ENCODE measurements at places on chromosomes 2 and 18.

- no peak for DNase-seq
Measured at GRCh38 chr2:241041589-241042158, 43.3 kb downstream of the SNED1 start.

- DNase-seq: no peak
Measured at GRCh38 chr2:232240906-232241305, 137.6 kb upstream of the ALPP start.

GRCh38 chr2:99422599-99422998, 67.2 kb downstream of the REV1 start:
- no peak for DNase-seq

DNA sequence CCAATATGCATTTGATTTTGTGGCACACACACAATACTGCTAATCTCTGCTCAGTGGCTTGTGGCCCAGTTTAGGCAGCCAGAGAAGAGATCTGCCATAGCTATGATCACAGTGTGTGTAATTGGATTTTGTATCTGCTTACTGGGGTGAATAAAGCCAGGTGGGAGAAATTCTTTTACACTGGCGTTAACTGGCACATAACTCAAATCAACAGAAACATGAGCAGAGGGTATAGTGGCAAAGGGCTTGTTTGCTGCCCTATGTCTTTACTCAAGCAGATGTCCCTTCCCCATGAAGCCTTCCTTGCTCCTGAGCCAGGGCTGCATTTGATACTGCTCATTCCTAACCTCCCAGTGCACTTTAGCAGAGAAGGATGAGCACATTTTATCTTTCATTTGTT, 28.5 kb downstream of the STON1 start:
- no peak for DNase-seq

DNA sequence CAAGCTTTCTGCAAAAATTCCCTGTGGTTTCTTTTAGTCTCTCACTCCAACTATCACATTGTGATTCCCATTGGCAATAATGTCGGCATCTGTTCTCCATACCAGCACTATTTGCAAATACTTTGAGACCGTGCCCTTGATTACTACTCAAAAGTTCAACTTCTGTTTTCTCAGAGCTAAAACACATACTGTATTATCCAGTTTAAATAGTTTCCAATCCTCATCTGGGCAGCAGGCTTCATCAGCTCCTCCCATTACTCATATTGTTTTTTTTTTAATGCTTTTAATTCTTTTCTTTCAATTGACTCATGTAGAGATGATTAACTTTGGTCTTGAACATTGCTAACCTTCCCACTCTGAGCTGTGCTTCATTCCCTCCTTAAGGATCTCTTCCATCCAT, 135.8 kb downstream of the METTL8 start:
- no peak for DNase-seq

DNA sequence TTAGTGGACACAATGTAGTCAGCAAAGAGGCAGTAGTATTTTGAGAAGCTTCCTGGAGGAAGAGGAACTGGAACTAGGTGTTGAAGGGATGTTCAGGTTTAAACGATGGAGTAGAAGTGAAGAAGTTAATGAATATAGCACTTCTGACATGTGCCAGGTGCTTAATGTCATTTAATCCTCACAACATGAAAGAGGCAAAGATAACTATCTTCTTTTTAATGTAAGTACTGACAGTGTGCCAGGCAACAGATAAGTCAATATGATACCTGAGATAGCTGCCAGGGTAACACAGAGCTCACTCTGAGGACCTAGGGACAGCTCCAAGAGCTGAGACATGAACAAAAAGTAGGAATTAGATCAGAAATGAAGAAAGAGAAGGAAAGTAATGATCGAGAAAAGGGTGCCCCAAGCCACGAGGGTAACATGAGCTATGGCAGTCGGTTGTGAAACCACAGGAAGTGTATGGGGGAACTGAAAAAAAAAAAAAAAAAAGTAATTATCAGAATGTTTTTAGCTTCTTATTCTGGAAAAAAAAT, 140.7 kb downstream of the RNF144A start:
- no peak for DNase-seq

DNA sequence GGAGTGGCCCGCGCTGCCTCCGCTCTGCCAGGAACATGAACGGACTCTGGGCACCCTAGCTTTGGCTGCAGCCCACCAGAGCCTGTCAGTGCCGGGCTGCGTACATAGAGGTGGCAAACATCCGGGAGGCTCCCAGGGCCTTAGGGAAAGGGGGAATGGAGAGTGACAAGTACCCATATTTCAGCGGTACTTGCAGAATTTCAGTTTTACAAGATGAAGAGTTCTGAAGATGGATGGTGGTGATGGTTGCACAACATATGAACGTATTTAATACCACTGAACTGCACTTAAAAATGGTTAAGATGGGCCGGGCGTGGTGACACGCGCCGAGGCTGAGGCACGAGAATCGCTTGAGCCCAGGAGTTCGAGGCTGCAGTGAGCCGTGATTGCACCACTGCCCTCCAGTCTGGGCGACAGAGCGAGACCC, 873 bp downstream of the MTHFD2 start:
- DNase-seq: no peak

DNA sequence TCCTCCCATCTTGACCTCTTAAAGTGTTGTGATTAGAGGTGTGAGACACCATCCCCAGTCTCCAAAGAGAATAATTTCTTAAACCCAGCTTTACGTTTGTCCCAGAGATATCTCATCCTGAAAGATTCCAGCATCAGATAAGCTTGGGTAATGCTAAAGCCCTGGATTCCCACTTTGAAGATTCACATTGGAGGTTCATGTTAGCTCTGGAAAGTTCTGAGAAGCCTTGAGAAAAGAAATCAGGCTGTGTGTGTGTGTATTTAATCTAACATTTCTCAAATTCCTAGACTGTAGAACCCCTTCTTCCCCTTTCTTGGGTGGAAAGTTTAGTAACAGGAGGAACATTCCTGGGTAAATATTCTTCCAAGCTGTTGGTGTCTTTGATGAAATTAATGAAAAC, 18.0 kb downstream of the ZNF532 start:
- DNase-seq: no peak

DNA sequence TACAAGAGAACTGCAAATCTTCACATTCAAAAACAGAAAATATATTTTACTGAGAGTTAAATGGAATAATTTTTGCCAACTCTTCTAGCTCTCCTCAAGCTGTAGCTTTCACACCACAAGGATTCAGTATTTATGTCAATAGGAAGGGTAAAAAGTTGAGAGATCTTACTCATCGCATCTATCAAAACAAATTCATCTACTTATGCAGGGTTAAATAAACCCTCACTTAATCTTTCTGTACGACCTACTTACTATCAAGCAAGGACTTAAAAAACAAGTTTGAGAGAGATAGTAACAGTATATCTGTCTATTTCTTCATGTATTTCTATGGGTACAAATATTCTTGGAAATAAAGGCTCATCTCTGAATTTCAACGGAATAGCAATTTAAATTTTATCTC, 35.5 kb downstream of the SIGLEC15 start:
- DNase-seq: no peak

DNA sequence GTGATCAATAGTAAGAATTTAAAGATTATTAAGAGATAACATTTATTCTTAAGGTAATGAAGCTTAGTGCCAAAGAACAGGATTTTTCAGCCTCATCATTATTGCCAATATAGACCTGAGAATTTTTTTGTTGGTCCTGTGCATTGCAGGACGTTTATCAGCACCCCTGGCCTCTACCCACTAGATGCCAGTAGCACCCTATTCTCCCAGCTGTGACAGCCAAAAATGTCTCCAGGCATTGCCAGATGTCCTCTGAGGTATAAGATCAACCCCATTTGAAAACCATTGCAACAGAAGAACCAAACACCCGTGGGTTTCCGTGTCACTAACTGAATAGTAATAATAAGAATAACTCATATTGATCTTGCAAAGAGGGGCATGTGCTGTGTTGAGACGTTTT, 700.0 kb upstream of the SOX11 start:
- DNase-seq: no peak

- DNase-seq: no peak
Measured at GRCh38 chr2:86185517-86186212, 9.6 kb downstream of the IMMT start.

DNA sequence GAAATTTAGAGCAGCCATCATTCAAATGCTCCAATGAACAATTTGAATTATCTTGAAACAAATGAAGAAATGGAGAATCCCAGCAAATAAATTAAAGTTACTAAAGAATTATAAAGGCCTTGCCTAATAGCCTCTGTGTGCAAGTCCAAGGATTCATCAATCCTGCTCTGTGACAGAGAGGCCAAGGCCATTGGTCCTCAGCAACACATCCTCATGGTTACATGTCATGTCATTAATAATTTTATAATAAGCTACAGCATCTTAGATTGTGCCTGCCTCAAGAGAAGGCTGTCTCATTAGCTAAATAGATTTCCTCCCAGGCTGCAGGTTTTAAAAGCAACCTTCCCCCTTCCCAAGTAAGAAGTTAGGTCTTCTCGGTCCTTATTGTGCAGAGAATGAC, 611.6 kb downstream of the FBXO15 start:
- DNase-seq: no peak

GRCh38 chr2:215598376-215598975, 162.6 kb upstream of the FN1 start:
- no peak for DNase-seq

DNA sequence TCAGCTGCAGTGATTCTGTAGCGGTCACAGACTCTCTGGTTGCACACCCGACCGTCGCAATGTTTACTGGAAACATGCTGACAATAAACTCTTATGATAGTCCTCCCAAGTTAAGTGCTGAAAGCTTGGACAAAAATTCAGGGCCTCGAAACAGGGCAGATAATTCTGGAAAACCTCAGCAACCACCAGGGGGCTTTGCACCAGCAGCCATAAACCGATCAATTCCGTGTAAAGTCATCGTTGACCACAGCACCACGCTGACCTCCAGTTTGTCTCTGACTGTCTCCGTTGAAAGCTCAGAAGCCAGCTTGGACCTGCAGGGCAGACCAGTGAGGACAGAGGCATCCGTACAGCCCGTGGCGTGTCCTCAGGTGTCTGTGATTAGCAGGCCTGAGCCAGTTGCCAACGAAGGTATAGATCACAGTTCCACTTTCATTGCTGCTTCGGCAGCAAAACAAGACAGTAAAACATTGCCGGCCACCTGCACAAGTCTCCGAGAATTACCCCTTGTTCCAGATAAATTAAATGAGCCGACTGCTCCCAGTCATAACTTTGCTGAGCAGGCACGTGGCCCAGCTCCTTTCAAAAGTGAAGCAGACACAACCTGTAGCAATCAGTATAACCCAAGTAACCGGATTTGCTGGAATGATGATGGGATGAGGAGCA, 166.1 kb downstream of the ASXL3 start:
- DNase-seq: no peak

DNA sequence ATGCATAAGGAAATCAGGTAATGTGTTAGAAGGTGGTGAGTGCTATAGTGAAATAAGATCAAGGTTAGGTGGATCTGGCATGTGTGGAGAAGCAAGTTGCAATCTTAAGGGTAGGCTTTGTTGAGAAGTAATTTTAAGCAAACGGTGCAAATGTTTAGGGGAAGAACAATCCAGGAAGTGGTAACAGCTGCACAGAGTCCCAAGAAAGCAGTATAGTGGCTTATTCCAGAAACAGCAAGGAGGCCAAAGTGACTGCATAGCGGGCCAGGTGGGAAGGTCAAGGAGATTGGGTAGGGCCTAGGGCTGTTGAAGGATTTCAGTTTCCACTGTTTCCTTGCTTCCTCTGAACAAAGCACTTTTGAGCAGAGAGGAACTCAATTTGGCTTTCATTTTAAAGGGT, 30.0 kb upstream of the RAB1A start:
- no peak for DNase-seq

DNA sequence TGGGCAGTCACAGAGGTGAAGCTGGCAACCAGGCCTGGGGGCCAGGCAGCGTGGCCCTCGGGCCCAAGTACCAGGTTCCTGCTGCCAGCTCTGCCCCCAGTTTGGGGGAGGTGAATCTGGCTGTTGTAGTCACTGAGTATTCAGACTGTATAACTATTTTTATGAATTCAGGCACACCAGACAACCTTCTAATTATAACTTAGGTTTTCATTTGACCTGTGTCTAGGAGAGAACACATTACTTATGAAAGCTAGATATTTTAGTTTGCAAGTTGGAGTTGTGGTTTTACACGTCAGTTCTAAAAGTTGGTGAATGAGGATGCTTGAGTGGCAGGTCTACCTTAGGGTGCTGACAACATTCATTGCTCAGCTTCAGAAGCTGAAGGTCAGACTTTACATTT, 71.7 kb downstream of the LIMS1 start:
- DNase-seq: no peak

GRCh38 chr2:215171796-215172195, 33.4 kb upstream of the ABCA12 start:
- no peak for DNase-seq

DNA sequence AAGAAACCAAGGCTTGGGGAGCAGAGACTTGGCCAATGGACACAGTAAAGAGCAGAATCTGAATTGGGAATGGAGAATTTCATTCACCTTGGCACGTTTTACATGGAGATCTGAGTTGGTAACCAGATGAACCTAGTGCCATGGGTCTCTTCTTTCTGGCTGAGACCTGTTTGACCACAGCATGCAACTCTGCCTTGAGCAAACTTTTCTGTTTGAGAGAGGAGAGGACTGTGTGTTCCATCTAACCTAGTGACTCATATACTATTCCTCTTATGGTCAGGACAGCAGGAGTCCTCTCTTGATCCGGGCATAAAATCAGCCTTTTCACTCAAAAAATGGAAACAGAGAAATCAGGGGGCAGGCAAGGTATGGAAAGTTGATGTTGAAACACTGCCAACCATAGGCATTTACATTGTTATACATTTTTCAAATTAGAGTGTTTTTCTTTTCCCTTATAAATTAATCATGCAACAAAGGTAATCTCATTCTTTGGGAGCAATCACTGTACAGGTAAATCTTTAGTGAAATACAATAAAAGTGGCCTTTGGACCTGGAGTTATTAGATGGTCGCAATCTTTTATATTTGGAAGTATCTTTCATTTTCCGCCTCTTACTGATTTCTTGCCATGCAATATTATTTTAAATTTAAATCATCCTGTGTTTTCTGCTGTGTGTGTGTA, 86.7 kb downstream of the NRP2 start:
- no peak for DNase-seq

- DNase-seq: no peak
Measured at GRCh38 chr18:59546188-59546587, 151.0 kb downstream of the CCBE1 start.

DNA sequence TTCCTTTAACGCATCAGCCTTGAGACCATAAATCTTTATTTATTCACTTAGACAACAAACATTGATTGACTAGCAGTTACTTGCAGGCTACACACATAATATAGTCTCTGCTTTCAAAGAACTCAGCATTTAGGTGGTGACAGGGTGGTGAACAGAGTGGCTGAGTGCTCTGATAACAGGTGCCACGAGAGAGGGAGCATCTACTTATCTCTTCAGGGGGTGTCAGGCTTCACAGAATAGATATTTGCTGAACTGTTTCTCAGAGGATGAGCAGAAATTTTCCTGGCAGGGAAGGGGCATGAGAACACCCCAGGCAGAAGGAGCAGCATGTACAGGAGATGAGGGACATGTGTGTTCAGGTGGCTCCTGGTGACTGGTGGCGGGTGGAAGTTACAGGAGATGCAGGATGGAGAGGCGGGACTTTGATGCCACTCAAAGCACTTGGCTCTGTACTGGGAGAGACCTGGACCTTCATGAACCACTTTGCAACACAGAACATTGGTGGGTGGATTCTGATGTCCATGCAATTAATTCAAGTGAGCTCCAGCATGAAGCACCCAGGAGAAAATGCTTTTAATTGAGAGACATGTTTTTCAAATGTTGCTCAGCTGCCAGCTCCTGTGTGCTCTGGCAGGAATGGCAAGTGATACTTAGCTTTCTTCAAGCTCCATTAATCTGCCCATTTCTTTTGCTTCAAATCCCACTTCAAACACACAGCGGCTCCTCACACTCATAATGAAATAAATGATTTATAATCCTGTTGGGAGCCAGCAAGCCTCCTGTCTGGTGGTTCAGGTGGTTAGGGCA, 248.9 kb downstream of the MYCN start:
- DNase-seq: no peak
